H4 (cell line): ENCODE measurements at places on chromosomes 4 and X.
A peak's percentile ranks its signal among the peaks of the same experiment; 100 is the strongest.

GRCh38 chr4:88779431-88779830 is 81.8 kb upstream of the NAP1L5 start:
- DNase-seq, result no peak

GRCh38 chr4:7853271-7853670 is 86.4 kb downstream of the AFAP1 start:
- no peak for DNase-seq

DNA sequence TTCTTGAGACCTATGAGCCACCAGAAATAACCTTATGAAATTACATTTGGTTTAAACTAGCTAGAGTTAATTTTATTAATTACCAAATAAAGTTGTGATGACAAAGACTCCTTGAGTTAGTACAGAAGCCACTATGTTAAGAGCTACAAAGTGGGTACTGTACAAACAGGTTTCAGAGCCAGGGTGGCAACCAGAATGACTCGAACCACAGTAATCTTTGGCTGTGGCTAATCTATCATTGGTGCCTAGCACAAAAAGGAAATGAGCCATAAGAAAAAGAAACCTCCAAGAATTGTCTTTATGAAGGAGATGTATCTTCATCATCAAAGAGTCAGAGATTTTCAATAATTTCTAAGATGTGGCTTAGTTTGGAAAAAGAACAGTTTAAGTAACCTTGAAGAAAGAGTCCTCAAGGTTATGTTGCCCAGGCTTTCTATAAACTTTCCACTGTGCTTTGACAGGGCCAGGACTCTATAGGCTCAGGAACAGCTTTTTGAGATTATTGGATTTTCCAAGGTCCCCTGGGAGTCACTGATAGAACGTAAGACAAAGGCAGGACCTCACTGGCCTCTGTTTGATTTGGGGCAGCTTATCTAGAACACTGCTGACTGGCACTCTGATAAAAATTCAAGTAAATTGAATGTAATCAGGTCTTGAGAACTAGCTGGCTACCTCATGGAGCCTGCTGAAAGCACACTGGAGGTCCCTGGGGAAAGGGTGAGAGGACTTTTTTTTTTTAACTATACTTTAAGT is 777.7 kb downstream of the STIM2 start:
- DNase-seq, result no peak

DNA sequence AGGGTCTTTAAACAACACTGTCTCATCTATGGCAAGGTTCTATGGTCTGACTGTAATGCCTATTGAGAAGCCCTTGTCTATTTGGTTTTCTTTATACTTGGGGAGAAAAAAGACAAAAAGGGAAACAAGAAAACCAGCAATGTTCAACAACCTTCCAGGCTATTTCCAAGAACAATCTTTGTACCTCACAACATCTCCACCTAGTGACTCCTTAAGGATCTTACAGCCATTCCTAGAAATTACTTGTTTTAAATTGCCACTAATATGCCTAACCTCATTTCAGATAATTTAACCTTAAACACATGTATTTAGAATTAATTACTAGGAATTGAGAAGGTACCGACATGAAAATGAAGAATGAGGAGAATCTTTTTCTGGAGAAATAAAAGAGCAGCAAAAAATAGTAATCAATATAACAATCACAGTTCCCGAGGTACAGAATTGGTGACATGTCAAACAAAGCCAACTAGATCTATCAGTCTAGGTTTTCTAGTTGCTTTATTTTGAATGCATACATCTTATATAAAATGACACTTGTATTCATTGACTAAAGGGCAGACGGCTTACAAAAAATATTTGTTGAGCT is 1.6 kb upstream of the RBM46 start:
- peak; percentile 40 for DNase-seq

- DNase-seq, result peak; percentile 61
Observed at GRCh38 chr4:57426779-57427395, 316.7 kb upstream of the IGFBP7 start.

GRCh38 chrX:119529345-119530276 is 35.6 kb downstream of the STEEP1 start:
- DNase-seq, result no peak

DNA sequence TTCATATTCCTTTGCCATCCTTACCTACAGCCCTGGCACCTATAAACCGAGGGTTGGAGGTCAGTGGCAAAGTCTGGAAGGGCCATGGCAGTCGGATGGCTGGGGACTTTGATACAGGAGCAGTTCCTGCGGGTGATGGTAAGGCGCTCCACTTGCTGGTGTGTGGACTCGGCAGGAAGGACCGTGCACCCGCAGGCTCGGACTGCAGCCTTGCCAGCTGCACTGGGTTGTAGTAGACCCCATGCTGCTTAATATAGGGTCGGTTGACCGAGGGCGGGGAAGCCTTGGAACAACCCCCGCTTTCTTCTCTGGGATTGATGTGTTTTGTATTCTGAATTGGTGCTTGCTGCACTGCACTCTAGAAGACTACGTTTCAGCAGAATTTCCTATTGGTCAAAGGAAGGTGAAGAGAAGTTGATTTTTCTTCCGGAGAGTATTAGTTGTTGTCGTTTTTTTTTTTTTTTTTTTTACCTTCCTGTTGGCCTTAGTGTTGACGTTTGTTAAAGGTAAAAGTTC is 638 bp downstream of the BLTP1 start:
- peak; percentile 6 for DNase-seq

- DNase-seq, result no peak
Observed at GRCh38 chr4:10077076-10077475, 39.5 kb downstream of the WDR1 start.

DNA sequence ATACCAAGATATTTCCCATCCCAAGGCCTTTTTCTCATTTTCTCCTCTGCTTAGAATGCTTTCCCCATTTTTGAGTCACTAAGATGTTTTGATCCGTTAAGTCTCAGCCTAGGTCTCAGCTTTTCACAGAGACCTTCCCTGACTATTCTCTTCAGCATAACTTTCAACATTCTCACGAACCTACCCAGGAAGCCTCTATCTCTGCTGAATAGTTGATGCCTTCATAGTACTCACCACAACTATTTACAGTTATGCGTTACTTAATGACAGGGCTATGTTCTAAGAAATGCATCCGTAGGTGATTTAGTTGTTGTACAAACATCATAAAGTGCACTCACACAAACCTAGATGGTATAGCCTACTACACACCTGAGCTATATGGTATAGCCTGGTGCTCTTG is 64.5 kb downstream of the ARL9 start:
- DNase-seq, result peak; percentile 7

GRCh38 chrX:93422693-93423092 is 250.7 kb downstream of the NAP1L3 start:
- peak; percentile 7 for DNase-seq

DNA sequence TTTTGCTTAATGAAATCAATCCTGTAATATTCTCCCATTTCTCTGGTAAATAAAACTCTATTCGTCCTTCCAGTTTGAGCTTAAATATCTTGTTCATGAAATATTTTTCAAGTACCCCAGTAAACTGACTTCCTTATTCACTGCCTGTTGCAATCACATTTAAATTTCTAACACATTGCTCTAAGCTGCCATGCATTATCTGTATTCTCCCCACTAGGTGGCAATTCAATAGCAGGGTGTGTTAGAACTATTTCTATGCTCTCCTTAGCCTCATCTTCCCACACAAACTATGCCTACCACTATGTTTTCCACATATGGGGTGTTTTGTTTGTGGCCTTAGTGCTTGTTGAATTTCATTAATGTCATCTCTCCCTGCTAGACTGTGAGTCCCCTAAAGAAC is 377.1 kb upstream of the HS3ST1 start:
- DNase-seq, result peak; percentile 58

DNA sequence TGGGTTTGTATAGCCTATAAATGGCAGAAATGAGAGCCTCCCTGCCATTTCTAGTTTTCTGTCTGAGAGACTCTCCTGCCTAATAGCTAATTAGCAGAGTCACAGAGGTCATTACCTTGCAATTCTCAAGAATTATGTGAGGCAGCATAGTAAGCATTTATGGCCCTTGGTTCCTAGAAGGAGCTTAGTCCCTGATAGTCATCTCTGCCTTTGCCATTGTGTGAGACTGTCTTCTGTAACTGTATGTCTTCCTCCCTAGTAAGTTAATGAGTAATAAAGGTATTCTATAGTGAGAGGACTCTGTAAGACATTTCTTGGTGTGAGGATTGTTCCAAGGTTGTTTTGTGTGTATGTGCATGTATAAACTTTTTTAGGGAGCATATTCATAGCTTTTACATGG is 108.7 kb downstream of the AR start:
- DNase-seq, result no peak

GRCh38 chrX:47796433-47796906 is 40.2 kb upstream of the ZNF81 start:
- no peak for DNase-seq

- DNase-seq, result no peak
Observed at GRCh38 chr4:28913466-28913865, 1806.7 kb upstream of the PCDH7 start.

- DNase-seq, result peak; percentile 100
Observed at GRCh38 chr4:23333946-23334878, 555.6 kb downstream of the PPARGC1A start.

DNA sequence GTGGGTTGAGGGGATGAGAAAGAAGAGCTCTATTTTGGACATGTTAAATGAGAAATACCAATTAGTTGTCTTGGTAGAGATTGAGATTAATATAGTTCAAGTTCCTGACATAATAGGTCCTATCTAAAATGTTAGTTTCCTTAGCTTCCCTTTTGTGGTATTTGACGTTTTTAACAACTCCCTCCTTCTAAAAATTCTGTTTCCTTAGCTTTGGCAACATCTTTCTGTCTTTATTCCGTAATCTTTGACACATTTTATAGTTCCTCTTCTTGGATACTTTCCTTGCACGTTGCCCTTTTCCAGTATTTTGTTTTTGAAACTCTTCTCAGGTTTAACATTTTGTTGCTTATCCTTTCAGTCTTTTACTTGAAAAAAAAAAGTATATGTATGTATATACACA is 36.9 kb downstream of the LAMTOR3 start:
- no peak for DNase-seq

- DNase-seq, result no peak
Observed at GRCh38 chr4:6523251-6523650, 50.8 kb upstream of the PPP2R2C start.

DNA sequence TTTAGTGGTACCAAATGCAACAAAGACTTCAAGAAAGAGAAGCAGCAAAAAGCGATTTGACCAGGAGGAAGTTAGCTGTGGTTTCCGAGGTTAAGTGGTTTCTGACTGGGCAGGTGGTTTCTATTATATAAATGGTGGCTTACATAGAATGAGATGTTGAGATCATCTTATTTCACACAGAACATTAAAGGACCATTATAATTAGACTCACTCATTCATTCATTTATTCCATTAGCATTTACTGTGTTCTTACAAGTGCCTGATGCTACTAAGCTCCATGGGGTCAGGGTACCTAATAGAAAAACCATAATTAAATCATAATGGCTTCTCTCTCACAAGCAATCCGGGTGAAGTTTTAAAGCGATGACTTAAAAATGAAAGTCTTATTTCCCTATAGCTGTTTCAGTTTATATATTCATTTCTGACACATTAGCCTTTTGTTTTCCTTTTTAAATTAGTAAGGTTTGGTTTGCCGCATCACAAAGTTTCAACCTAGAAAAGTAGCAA is 10.6 kb downstream of the TSPAN6 start:
- DNase-seq, result no peak

- no peak for DNase-seq
Observed at GRCh38 chr4:21544415-21544814, 404.2 kb downstream of the KCNIP4 start.

- DNase-seq, result no peak
Observed at GRCh38 chrX:66053414-66053813, 13.5 kb upstream of the VSIG4 start.

- no peak for DNase-seq
Observed at GRCh38 chr4:62517716-62518115, 1317.6 kb downstream of the ADGRL3 start.

GRCh38 chr4:153507310-153508073 is 41.3 kb downstream of the TMEM131L start:
- DNase-seq, result no peak

DNA sequence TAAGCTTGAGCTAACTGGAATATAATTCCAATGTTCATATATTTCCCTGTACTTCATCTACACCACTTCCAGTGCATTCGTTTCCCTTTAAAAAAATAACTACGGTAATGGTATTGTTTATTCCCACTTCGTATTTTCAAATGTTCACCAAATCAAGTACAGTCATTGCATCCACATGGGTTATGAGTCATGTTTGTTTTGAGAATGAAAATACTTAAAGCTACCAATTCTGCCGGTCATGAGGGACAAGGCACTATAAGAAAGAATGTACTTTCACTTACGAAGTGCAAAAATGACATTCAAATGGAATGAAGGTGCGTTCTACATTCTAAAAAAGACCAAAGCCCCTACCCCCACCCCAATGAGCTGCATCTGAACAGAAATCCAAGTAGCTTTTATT is 174.4 kb upstream of the FGF13 start:
- DNase-seq, result peak; percentile 61

DNA sequence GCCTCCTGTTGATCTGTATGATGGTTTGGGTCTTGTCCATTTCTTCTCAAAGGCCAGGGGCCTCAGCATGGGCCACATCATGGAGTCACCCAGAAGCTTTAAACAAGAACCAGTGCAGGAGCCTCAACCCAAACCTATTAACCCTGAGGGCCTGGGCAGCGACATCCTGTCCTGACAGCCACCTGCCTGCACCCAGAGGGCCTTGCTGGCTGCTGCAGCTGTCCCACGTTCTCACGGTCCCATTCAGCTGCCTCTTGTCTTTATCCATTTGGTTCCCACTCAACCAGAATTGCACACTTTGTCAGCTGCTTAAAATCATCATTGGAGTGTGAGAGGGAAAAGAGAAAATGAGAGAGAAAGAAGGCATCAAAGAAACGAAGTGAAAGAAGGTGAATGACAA is 21.6 kb downstream of the C4orf50 start:
- DNase-seq, result no peak

- peak; percentile 25 for DNase-seq
Observed at GRCh38 chrX:65697915-65698796, 30.7 kb downstream of the MSN start.

DNA sequence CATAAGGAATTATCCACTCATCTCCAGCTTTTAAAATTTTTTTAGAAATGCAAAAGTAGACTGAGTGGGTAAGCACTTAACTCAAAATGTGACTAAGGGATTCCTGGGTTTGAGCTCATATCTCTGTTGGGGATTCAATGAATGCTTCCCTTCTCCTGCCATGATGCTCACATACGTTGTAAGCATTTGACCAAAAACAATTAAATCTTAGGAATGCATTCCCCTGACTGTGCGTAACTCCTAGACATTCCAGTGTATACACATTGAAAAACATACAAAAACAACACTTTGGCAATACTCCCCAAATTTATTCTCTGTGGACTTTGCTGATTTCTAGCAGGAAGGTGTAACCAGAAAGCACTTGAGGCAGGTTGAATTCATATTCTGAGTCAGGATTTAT is 29.8 kb downstream of the SPANXA2 start:
- no peak for DNase-seq

DNA sequence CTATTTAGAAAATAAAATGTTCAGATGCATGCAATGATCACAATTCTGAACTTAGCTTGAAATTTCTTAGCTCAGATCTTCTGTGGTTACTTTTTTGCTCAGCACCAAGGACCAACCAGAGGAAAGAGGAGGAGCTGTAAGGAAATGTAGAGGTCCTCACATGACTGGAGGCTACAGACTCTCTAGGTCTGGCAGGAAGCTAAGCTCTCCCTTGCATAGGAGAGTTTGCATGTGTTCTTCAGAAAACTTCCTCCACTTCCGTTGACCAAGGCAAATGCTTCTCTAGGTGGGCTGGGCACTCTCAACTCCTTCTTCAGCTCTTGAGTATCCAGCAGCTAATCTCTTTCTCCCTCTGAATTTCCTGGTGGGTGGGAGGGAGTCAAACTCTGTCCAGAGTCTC is 119.6 kb downstream of the BTC start:
- DNase-seq, result no peak

- no peak for DNase-seq
Observed at GRCh38 chr4:101259876-101260275, 87.5 kb downstream of the PPP3CA start.

GRCh38 chr4:61522312-61522711 is 322.2 kb downstream of the ADGRL3 start:
- DNase-seq, result no peak
